ENCODE measurements at places on chromosomes 16 and 17. TPM values are rescaled to one million over a fixed set of nuclear protein-coding genes. Genes with fewer than 3 reads are reported as not detected.

DNA sequence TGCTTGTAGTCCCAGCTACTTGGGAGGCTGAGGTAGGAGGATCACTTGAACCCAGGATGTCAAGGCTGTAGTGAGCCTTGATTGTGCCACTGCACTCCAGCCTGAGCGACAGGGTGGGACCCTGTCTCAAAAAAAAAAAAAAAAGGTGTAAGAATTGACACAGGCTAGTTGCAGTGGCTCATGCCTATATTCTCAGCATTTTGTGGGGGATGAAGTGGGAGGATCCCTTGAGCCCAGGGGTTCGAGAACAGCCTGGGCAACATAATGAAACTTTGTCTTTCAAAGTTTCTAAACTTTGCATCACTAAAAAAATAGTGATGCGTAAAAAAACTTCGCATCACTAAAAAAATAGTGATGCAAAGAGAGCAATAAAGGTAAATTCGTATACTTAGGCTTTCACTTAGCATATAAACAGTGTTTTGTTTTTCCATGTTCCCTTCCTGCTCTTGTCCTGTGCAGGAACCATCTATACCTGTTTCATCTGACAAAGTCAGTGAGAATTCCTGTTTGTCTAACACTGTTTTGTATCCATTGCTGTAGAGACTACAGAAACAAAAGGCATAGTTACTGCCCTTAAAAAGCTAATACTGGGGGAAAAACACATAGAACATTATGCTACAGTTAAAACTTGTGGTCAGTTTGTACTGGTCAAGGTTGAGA is 32.1 kb downstream of the CTCF start:
- DNase-seq: no peak

GRCh38 chr17:5179003-5179402 is 12.7 kb downstream of the ZNF594 start:
- no peak for DNase-seq

DNA sequence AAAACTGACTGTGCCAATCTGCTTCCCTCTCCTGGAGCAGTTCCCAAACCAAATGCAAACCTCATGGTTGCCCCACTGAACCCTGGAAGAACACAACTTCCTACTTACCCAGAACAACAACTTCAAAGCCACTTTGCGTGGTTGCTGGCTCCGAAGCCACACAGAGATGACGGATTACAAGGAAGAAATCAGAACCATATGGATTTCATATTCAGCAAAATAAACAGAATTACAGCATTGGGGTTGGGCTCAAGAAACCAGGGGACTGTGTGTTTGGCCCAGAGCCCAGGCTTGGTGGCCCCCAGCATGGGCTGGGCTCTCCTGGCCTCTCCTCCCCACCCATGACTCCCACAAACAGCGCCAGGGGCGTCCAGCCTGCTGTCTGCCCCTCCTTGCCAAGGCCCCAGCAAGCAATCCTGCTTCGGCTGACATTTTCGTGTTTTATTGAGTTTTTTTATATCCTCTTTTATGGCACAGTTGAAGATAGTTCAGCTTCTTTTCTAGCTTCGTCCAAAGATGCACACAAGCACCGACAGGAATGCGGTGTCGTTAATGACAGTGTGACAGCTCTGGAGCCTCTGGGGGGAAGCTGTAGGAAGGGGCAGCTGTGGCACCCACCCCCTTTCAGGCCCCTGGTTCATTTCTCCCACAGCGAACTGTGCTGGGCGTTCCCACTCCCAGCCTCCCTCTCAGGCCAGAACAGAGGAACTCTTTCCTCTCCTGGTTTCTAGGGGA is 137.1 kb downstream of the GAS7 start:
- DNase-seq: no peak

DNA sequence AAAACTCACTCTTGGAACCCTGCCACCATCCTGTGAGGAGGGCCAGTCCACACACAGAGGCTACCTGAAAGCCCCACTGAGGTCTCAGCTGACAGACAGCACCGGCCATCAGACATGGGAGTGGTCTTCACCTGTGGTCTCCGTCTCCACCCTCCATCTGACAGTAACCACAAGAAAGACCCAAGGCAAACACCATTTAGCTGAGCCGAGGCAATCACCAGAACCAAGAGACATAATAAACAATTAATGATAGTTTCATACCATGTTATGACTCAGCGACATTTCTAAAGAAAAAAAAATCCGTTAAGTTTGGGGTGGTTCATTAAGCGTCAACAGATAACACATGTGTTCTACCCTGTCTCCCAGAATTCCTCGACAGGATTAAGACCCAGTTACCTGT is 6.1 kb upstream of the EVPLL start:
- no peak for DNase-seq

DNA sequence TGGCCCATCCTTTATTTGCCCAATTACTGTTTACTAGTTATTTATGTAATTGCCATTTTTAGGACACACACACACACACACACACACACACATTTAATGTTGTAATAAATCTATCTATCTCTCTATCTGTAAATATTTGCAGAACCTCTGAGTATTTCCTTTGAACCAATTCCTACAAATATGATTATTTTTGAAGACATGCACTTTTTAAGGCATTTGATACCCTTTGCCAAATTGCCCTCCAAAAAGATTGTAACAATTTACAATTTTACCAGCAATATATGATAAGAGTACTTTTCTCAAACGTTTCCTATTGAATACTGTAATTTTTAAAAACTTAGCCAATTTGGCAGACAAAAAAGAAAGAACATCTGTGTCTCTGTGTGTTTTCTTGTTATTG is 143.8 kb upstream of the FOXF1 start:
- DNase-seq: no peak

DNA sequence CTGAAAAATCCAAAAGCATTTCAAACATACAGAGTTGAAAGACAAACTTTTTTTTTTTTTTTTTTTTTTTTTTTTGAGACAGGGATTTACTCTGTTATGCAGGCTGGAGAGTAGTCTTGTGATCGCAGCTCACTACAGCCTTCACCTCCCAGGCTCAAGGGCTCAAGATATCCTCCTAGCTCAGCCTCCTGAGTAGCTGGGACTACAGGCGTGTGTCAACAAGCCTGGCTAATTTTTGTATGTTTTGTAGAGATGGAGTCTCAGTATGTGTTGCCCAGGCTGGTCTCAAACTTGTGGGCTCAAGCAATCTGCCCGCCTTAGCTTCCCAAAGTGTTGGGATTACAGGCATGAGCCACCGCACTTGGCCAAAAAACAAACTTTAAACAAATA is 64.2 kb upstream of the KIFC3 start:
- DNase-seq: no peak

DNA sequence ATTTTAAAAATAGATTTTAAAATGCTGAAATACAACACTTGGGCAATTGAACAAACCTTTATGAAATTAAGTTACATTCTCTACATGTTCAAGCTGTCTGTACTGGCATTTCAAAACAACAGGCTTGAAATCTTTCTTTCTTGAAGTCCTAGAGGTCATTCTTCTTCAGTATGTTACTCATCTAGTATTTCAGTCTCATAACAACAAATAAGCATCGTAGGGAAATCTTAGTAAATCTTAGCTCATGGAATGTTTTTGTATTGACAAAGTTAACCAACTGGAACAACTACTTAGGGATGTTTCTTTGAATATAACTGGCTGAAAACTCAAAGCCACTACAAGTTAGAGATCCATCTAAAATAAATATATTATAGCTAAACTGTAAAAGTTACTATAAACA is 96.6 kb downstream of the KIF2B start:
- no peak for DNase-seq

DNA sequence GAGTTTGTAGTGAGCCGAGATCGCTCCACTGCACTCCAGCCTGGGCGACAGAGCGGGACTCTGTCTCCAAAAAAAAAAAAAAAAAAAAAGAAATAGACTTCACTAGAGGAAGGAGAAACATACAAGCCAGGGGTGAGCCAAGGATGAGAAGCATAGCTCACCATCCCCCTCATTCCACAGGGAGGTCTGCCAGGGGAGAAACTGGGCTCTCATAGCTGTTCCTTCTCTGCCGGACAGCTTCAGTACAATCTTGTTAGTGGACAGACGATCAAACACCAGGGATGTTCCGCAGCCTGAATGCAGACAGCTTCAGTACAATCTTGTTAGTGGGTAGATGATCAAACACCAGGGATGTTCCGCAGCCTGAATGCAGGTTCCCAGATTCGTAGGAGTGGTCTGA is 509.6 kb downstream of the CDH13 start:
- no peak for DNase-seq

- no peak for DNase-seq
These were observed 27.5 kb downstream of the PIMREG start for GRCh38 chr17:6471531-6472465.

Gene C17orf50
- not detected for total RNA-seq

Gene GPT2
- 10.4 TPM for total RNA-seq
